ENCODE measurements at places on chromosomes 12 and 14. TPM values are rescaled to one million over a fixed set of nuclear protein-coding genes. Genes with fewer than 3 reads are reported as not detected.

DNA sequence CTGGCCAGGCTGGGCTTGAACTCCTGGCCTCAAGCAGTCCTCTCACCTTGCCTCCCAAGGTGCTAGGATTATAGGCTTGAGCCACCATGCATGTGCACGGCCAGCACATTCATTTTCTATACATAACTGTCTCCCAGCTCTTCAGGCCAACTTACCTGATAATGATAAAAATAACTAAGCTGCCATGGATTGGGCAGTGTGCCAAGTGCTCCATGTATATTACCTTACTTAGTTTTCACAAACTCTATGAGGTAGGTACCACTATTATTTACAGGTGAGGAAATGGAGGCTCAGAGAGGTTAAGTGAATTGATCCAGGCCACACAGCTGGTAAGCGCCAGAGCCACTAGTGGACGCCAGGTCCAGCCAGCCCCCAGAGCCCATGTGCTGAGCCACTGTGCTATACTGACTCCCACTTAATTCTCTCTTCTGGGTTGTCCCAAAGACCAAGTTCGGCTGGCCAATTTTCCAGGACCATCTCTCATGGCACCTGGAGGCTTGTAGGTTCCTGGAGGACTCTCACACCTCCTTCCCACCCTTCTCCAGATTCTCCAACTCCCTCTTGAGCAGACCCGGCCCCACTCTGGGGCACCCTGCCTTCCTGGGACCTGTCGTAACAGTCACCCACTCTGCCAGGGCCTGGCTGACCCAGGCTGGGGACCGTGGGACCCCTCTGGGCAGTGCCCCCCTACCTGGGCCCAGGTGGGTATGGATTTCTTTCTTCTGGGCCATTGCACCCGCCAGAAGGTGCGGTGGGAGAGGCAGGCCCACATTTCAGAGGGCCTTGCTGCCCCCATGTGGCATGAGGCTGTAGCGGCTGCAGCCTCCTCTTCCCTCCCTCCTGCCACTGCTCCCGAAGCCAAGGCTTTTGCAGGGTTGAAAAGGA lies 30.2 kb upstream of the CIPC start:
- peak; percentile 61 for DNase-seq

TCL1B gene
- total RNA-seq: not detected

- no peak for DNase-seq
Observed at GRCh38 chr14:99609245-99610170, 5.5 kb upstream of the CCDC85C start.

LRP6 gene
- 13.0 TPM for total RNA-seq

DNA sequence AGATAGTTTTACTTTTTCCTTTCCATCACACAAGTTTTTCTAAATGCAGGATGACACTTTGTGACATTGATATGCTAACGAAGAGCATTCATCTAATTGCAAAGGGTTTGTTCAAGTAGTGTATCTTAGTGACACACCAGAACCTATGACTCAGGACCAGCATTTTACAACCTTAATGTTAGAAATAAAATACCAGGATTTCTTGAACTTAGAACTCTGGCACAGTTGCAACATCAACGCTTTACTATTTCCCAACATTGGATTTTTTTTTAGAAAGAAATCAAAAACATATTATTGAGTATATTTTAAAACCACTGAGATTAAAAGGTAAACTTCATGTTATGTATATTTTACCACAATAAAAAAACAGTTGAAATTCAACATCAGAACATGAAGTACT lies 17.9 kb upstream of the PLEKHG6 start:
- DNase-seq: peak; percentile 65

DNA sequence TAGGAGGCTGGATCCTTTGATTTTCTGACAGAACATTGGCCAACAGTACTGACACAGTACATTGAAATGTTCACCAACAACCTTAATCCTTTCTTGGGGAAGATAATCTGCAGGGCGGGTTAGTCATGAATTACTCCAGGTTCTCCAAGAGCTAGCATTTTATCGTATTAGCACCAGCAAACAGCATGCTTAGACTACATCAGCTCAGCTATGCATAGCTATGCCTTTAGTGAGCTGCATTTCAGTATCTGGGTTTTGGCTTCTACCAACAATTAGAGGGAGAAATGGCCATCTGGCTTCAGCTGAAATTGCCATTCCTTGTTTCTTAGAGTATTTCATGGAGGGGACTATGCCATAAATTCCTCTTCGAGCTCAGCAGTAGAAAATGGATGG lies 33.8 kb downstream of the SAMD4A start:
- DNase-seq: peak; percentile 66

GRCh38 chr14:100828031-100828769 lies 2.3 kb downstream of the MEG3 start:
- DNase-seq: no peak

DNA sequence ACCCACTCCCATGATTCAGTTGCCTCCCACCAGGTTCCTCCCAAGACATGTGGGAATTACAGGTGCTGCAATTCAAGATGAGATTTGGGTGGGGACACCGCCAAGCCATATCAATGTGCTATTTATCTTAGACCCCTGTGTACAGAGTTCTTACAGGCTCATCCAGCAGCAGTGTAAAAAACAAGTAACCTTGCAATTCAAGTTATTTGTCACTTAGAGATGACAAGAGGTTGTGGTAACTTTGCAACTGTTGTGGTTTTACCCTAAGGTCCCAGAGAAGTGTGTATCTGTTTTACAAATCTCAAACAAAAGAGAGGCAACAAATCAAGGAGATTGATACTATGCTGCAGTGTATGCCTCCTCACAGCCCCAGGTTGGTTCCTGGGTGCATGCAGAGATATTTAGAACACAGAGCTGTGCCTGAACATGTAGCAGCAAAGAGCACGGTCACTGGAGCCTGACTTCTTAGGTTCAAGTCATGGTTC lies 11.5 kb upstream of the HELB start:
- no peak for DNase-seq

RITA1 gene
- total RNA-seq: 28.8 TPM

POTEG gene
- not detected for total RNA-seq

GRCh38 chr12:46770501-46771183 lies 55.2 kb downstream of the SLC38A4 start:
- DNase-seq: peak; percentile 55

- DNase-seq: no peak
Observed at GRCh38 chr12:105083031-105083430, 1.2 kb downstream of the ALDH1L2 start.

DNA sequence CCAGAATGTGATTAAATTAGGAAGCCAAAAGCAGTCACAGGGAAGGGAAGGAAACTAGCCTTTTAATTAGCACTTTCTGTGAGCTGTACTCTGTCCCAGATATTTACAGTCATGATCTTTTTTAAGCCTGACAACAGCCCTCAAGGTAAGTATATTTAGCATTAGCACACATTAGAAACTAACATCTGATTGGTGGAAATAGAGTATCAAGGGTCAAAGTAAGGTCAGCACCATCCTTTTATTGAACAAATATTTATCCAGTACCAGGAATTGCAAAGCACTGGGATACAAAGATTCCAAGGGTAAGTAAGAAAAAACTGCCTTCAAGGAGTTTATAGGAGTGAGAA lies 28.2 kb downstream of the RPGRIP1 start:
- DNase-seq: no peak

RERGL gene
- total RNA-seq: not detected

DNA sequence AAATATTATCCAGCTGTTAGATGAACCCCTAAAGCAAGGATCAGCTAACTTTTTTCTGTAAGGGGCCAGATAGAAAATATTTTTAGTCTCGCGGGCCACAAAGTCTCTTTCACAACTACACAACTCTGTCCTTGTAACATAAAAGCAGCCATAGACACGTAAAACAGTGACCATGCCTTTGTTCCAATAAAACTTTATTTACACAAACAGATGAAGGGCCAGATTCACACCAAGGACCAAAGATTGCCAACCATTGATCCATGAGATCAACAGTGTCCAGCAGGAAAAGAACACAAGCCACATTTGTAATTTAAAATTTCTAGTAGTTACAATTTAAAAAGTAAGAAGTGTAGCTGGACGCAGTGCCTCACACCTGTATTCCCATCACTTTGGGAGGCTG lies 109.7 kb downstream of the PHETA1 start:
- no peak for DNase-seq

- DNase-seq: no peak
Observed at GRCh38 chr14:66530526-66530925, 22.6 kb downstream of the GPHN start.

- peak; percentile 97 for DNase-seq
Observed at GRCh38 chr12:6372403-6373003, 2.9 kb downstream of the SCNN1A start.

DNA sequence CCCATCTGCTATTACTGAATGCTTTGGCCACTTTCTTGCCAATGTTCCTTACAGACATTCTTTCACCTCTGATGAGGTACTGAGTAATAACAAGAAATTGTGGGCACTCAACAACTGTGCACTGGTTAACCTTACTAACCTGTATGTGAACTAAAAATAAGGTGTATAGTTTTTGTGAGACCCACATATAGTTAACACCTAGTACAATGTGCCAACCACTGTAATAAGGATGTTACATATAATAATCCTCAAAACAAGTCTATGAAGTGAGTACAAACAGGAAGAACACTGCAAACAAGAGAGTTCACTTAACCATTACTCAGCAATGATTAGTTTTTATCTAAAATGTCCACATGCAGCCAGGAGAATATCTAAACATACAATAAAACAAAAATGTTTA lies 4.5 kb downstream of the DDHD1 start:
- no peak for DNase-seq

KRT83 gene
- not detected for total RNA-seq

- peak; percentile 47 for DNase-seq
Observed at GRCh38 chr12:106919910-106920544, 35.7 kb upstream of the TMEM263 start.

- DNase-seq: peak; percentile 44
Observed at GRCh38 chr12:19764408-19764807, 325.1 kb downstream of the AEBP2 start.

AREL1 gene
- total RNA-seq: 20.3 TPM

DNA sequence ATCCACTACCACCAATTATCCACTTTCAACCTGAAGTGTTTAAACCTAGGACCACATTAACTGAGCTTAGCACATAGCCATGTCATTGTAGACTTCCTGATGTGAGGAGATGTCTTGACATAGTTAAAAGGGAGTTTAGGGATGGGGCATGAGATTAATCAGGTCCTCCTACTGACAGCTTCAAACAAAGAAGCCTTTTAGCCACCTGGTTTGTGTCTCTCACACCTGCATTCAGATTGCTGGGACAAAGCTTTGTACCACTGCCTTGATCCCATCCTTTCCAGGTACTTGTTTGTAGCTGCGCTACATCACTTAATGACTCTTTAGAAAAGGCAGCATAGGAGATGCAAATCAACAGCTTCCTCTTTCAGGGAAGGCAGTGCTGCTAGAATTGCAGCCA lies 340.7 kb upstream of the DDHD1 start:
- DNase-seq: no peak

DNA sequence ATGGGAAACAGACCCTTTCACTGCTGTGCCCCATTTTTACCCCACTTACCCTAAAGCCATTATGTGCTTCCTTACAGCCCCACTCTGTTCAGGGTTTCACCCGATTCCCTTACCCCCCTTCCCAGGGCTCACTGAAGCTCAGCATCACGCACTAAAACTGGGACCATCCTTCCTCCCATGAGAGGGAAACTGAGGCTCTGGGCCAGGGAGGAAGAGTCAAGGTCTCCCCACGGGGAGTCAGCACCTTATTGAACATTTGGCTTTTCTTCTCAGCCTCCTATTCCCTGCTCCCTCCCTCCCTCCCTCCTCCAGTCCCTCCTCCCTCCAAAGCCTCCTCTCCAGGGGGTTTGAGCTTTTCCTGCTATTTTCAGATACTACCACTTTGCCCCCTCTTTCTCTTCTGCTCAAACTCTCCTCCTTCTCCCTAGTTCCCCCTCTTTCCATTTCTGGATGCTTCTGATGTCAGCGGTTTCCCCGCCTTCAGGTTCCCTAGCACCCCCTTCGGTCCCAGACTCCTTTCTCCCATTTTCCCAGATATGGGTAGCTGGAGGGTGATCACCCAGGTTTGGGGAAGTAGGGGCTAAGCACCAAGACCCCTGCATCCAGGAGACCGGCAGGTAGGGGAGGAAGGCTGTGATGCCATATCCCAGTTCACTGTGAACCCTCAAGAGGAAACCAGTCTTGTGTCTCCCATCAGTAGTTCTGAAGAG lies 960 bp downstream of the GPR162 start:
- no peak for DNase-seq

- DNase-seq: no peak
Observed at GRCh38 chr12:52058631-52059361, 7.6 kb downstream of the NR4A1 start.

GRCh38 chr14:67881225-67881624 lies 61.6 kb downstream of the RAD51B start:
- DNase-seq: no peak

GRCh38 chr12:53232646-53233461 lies 845 bp upstream of the RARG start:
- DNase-seq: peak; percentile 63

AMDHD1 gene
- 1.5 TPM for total RNA-seq

DNA sequence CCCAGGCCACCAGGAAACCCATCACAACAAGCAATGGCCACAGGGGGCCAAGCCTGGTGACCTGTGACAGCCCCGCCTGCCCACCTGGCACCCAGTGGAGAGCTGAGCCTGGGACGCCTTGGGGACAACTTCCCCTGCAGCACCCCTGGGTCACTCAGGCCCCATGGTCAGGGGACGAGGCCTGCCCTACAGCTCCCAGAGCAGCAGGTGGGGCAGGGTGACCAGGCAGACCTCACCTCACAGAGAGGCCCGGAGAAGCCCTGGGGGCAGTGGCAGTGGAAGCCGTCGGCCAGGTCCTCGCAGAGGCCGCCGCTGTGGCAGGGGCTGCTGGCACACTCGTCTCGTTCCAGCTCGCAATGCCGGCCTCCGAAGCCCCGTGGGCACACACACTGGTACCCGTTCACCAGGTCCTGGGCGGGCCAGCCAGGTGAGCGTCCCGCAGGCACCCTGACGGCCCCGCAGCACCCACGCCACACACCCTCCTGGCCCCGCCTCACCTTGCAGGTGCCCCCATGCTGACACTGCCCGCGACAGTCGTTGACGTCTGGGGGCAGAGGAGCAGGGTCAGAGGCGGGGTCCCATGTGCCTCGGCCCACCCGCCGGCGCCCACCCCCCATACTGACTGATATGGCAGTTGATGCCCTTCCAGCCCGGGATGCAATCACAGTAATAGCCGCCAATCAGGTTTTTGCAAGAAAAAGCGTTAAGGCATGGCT lies 18.1 kb downstream of the JAG2 start:
- no peak for DNase-seq

GRCh38 chr14:22479776-22480464 lies 109.1 kb downstream of the DAD1 start:
- peak; percentile 18 for DNase-seq

GRCh38 chr14:104151566-104152245 lies 13.3 kb downstream of the KIF26A start:
- DNase-seq: no peak

DNA sequence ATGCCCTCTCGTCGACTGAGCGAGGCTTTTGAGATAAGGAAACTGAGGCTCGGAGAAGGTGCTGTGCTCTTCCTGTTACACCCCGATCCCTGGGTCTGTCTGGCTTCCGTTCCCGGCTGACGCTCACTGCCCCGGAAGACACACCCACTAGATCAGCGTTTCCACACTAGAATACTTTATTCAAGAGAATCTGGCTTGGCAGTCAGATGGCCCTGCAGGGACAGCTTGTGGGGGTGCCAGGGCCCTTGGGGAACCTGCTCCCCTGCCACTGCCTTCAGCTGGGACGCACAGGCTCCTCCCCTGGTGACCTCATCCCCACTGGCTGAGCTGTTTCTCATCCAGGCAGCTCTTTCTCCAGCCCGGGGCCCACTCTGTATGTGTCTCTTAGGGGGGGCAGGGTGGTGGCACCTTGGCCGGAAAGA lies 13.7 kb downstream of the PGF start:
- DNase-seq: peak; percentile 32

Data from M059J (cell line).